ENCODE measurements at places on chromosomes 2 and 18. TPM values are rescaled to one million over a fixed set of nuclear protein-coding genes. Genes with fewer than 3 reads are reported as not detected.
A peak's percentile ranks its signal among the peaks of the same experiment; 100 is the strongest.

DNA sequence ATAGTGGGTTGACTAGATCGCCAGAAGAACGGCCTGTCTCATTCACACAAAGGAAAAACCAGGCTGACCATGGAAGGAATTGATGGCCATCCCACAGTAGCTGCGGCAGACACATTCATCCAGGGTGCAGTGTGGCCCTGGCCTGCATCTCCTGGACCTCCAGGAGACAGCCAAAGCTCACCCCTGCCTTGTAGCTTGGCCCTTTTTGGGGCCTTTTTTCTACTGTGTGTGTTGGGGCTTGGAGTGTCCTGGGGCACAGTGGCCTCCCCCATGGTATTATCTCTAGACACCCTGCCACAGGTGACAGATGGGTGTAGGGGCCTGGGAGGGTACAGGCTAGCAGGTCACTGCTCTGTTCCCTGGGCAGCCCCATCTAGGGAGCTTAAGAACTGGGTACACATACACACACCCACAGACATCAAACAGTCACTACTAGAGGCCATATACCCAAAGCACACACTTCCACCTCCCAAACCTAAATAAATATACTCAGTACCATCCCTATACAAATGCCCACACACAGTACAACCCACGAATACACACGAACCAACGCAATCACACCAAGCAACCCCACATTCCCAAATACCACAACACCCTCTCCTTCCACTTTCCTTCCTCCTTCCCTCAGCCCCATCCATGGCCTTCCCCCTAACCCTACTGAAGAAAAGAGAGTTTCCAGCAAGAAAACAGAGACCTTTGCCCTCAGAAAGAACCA is 8.6 kb downstream of the EN1 start:
- DNase-seq: no peak

The ANKRD62 gene
- total RNA-seq: not detected

The COLEC11 gene
- total RNA-seq: not detected

The GATA6 gene
- not detected for total RNA-seq

GRCh38 chr2:2271469-2271941 is 59.6 kb downstream of the MYT1L start:
- DNase-seq: peak; percentile 94

The KHK gene
- total RNA-seq: 0.51 TPM

The SLC4A5 gene
- total RNA-seq: not detected

DNA sequence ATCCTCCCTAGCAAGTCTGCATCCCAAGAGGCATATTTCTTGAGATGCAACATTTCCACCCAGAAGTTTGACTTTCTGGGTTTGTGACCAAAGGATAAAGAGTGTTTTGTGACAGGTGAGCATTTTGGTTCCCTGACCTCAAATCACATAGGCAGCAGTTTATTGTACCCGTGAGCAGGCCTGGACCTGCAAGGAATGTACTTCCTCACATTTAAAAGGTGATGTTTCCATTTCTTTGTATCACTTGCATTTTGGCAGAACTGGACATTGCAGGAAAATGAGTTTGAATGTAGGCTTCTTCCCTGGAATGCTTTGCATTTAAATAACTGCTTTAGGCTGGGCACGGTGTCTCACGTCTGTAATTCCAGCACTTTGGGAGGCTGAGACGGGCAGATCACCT is 160.7 kb downstream of the ALPK2 start:
- DNase-seq: no peak

DNA sequence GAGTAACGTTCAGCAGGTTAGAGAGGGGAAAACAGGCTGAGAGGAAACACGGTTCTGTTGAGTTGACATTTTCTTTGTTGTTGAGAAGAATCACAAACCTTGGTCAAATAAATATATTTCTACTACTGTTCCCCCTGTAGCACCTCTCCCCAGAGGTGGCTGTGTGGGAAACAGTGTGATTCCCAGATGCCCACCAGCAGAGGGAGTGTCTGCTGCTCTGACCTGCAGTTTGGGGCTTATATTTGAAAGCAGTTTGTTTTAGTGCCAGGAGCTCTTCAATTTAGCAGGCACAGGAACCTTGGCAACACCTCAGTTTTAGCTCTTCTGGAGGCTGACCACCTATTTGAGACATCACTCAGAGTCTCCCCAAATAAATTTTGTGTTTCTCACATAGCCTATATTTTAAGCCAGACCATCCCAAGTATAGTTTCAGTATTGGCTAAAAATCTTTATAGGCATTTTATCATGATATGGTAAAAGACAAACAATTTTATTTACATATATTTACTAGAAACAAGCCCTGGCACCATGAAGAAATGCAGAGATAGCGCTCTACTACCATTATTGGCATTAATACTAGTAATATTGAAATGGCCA is 75.7 kb downstream of the PIK3C3 start:
- DNase-seq: peak; percentile 17

- DNase-seq: no peak
Observed at GRCh38 chr2:218172845-218173244, 6.1 kb upstream of the CXCR1 start.

DNA sequence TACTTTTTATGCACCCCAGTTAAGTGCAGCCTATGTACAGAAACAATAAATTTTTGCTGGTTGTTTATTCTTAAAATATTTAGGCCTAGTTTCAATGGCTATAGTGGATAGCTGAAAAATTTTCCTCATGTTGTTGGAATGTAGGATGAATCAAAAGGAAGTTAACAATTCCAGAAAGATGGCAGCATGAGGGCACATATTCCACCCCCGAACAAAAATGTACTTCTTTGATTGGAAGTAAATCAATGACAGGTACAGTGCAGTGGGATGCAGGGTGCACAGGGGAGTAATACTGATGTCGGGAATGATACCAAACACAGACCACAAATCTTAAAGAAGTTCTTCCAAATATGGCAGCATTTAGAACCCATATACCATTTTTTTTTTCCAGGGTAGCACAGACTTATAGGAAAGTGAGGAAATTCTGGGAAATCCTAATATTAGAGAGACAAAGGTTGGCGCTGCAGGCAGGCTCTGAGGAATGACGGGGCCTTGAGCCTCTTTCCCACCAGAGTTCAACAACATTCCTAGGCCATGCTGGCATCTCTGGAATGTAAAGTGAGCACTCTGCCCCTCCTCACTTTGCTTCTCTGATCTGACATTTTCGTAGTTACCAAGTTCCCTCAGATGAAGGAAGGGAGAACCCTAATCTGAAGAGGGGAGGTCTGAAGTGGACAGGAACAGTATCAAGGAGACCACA is 36.6 kb upstream of the IKZF2 start:
- DNase-seq: peak; percentile 73

GRCh38 chr2:115057473-115057872 is 615.0 kb downstream of the DPP10 start:
- DNase-seq: no peak

DNA sequence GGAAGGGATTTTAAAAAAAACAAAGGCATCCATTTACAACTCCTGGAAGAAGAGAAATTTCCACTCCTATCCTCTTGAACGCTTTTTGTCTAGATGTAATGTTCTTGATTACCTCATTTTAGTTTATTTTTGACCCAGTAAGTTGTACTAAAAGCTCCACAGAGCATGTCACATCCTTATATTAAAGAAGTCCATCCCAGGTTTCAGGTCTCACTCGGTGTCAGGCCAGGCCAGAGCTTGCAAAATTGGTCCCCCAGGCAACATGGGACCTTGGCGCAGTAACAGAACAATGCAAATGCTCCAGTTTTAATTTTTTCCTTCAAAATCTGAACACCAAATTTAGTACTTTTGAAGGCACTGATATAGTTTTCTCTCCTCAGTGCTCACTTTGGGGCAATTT is 218.4 kb upstream of the REV1 start:
- no peak for DNase-seq

The GCFC2 gene
- 14.1 TPM for total RNA-seq

GRCh38 chr2:121071034-121071504 is 213.9 kb downstream of the TFCP2L1 start:
- no peak for DNase-seq

DNA sequence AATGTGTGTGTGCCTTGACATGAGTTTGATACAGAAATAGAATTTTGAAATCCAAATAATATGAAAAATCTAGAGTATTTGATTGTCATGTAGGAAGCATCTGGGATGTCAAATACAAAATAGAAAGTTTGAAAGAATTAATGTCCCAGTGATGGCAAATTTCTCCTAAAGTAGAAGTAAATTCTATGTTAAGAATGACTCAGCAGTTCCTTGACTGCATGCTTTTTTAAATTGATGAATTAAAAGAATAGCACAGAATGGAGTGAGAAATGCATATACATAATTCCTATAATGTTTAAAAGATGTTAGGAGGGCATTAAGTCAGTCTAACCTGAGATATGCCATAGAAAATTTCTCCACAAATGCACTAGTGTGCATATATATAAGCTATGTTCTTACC is 357.5 kb downstream of the TMEM182 start:
- no peak for DNase-seq

DNA sequence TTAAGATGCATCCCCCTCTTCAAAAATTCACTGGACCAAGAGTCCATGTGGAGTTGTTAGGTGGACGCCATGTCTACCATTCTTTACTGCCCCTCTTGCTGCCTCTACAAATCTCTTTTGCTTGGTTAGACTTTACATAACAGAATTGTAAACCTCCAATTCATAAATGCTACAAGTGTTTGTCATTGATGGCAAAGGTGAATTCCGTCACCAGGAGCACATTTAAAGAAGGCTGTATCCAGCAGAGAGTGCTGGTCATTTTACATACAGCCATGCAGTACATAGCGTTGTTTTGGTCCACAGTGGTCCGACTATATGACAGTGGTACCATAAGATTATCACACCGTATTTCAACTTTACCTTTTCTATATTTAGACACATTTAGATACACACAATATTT is 274.5 kb downstream of the MYCN start:
- no peak for DNase-seq

DNA sequence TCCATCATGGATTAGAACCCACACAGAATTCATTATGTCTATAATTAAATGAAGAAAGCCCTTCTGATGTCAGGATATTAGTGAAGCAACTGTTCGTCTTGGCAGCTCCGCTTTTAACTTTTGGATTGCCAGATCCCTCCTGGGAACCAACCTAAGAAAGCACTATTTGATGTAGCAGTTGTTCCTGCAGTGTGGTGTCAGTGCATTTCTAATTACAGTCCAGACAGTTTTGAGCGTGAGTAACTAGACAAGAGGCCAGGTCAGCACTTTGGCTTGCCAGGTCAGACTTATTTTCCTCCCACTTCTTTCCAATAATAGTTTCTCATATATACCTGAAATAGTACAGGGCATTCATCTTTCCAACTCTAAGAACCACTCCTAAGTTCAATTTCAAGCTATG is 13.8 kb downstream of the NRXN1 start:
- no peak for DNase-seq

DNA sequence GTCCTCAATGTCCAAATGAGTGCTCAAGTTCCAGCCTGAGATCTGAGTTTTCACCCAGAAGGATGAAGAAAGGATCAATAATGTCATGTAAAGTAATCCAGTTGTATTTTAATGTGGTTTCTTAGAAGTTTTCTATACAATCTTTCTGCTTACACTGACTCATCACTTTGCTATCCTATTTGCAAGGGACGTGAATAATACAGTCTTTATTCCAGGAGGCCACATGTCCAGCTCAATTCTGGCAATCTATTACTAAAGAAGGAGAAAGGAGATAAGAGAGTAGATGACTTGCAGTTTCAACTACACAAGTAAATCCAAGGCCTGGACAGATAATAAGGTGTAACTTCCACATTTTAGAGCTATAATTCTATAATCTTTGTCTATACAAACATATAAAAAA is 601.1 kb upstream of the SETBP1 start:
- peak; percentile 18 for DNase-seq

The C1GALT1C1L gene
- not detected for total RNA-seq

- no peak for DNase-seq
Observed at GRCh38 chr2:98787700-98788099, 56.8 kb upstream of the MGAT4A start.

- DNase-seq: no peak
Observed at GRCh38 chr2:120525056-120526046, 179.4 kb downstream of the INHBB start.

- no peak for DNase-seq
Observed at GRCh38 chr2:29759360-29759759, 162.0 kb downstream of the ALK start.

DNA sequence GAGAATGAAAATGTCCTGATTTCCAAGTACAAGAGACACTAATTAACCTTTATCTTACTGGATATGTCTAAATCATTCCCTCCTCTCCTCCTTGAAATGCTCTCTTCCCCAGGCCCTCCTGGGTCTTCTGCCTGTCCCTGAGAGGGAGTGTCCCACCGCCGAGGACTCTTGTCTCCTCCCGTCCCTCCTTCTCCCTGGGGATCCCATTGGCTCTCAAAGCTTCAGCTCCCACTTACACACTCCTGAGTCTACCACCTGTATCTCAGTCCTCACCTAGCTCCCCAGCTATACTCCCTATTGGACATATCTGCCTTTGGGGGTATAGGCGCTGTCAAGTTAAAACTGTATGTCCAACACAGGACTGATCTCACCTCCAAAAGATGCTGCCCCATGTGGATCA is 116.1 kb downstream of the TMEM163 start:
- no peak for DNase-seq

DNA sequence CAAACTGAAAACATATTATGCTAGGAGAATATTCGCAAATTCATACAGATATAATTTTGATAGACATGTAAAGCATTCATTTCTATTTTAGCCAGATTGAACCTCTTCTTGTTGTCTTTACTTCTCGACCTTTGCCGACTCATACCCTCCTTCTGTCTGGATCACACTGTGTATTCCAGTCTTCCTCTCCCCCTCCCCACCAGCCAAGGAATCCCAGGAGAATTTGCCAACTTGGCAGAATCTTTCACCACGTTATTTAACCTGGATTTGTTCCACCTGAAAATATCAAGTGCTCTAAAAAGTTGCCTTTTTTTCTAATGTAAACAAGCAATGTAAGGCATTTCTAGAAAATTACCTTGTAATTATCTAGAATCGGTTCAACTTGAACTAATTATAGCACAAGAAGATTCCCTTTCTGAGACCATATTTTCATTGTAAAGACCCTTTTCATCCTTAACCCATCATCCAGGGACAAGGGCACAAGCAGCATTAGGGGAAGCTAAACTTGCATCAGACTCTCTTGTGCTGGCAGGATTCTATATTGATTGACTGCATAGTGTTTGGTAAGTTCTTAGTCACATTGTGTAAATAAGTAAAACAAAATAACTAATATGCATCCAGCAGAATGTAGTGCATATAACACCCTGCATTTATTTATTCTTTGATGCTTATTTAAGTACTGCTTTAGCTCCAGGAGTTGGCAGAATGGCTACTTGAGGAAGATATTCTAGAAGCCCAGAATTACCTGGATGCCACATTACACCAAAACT is 1328.7 kb upstream of the NXPH2 start:
- no peak for DNase-seq

GRCh38 chr2:122883849-122884248 is 1128.4 kb downstream of the TSN start:
- DNase-seq: no peak

The NT5C1B gene
- total RNA-seq: not detected

GRCh38 chr2:74721316-74721715 is 67.3 kb downstream of the SEMA4F start:
- DNase-seq: no peak

Data from LHCN-M2 (cell line).